HFFc6 (cell line): ENCODE measurements at places on chromosomes 4 and X. TPM values are rescaled to one million over a fixed set of nuclear protein-coding genes. Genes with fewer than 3 reads are reported as not detected.

DNA sequence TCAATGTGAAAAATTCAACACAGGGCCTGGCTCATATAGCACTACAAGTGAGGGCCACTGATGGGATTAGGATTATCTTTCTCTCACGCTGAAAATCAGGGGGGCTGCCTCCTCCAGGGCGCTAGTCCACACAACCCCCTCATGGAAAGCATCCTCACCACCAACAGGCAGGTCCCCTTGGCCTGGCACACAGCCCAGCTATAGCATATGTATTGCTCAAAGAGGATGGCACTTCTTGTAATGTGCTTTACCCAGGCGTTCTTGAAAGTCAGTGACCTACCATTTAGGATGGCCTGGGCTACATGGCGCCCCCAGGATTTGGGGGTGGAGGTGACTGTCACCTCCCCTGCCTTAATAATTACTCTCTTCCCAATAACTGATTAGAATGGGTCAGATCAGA lies 71.0 kb upstream of the LSM6 start:
- no peaks in the 10 kb centered on the region for H3K36me3 ChIP-seq
- H3K27ac ChIP-seq: no peak overlapping the region
- H3K4me1 ChIP-seq: no peaks in the 10 kb centered on the region
- H3K4me3 ChIP-seq: no peak overlapping the region

GRCh38 chr4:4969298-4969697 lies 50.0 kb downstream of the CYTL1 start:
- no peak overlapping the region for H3K4me3 ChIP-seq
- no peak overlapping the region for H3K27ac ChIP-seq
- H3K4me1 ChIP-seq: peaks cover 7% of the 10 kb centered on the region; the same call in 1 of the 2 replicates

DNA sequence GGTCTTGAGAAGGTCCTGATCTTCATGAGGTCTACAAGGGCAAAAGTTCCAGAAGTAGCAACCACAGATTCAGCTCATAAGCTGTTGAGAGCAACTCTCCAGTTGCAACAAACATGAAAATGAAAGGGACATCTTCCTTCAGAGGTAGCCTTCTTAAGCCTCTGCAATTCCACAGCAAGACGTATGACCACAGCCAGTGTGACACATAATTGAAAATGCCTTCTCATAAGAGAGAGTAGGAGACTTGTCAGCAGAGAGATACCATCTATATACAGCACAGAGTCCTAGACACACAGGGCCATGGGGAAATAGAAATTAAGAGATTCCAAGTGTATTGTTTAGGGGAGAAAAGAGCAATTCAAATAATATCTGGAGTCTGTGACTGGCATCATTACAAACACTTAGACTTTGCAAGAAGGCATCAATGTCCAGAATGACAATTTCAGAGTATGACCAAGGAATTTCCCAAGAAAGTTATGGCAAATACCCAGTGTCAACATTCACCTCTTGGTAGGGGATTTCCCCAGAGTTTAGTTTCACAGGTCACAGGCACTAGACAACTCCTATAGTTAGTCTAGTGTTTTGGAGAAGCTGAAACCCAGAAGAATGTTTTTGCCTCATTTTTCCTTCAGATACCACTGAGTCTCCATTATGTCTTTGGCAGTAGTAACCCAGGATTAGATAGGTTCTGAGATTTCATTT lies 340.3 kb downstream of the ZNF674 start:
- no peak overlapping the region for H3K27ac ChIP-seq
- DNase-seq: no peak
- H3K4me1 ChIP-seq: peaks cover 8% of the 10 kb centered on the region; the same call in 1 of the 2 replicates
- no peaks in the 10 kb centered on the region for H3K36me3 ChIP-seq
- H3K27me3 ChIP-seq: no peaks in the 10 kb centered on the region

- no peak overlapping the region for H3K27ac ChIP-seq
- H3K4me3 ChIP-seq: no peak overlapping the region
- no peaks in the 10 kb centered on the region for H3K36me3 ChIP-seq
- peaks cover 4% of the 10 kb centered on the region; the same call in 1 of the 2 replicates for H3K27me3 ChIP-seq
- H3K4me1 ChIP-seq: no peaks in the 10 kb centered on the region
Measured at GRCh38 chr4:10413177-10413576, 44.0 kb downstream of the ZNF518B start.

The MTTP gene
- not detected in 2 replicates for total RNA-seq

The CENPVL3 gene
- not detected in 3 replicates for total RNA-seq

DNA sequence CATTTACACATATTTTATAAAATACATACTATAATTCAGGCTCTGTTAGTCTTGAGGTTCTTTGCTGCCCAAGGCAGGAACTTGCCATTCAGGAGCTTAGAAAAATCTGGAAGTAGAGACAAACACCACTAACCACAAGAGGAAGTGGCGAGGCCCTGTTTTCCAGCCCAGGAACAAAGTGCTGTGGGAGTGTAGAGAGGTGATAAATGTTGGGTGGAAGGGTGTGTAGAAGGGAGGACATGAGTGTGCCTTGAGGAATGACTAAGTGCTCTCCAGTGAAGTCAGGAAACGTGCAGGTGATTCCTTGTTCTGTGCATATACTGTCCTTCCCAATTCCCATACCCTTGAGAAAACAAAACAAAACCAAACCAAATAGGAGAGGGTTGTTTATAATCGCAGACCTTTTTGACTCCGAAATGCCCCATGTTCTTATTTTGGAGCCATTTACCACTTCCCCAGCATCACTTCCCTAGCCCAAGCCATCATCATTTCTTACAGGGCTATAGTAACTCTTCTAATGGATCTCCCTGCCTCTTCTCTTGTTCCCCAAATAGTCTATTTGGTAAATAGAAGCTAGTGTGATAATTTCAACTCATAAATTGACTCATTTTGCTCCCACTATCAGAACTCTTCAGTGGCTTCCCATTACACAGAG lies 83.2 kb downstream of the GPAT3 start:
- DNase-seq: peak; percentile 21
- peaks cover 21% of the 10 kb centered on the region for H3K36me3 ChIP-seq
- H3K27ac ChIP-seq: peak overlapping the region; percentile 73
- H3K4me3 ChIP-seq: peak overlapping the region; percentile 57
- peaks cover 3% of the 10 kb centered on the region; the same call in 1 of the 2 replicates for H3K27me3 ChIP-seq
- peaks cover 42% of the 10 kb centered on the region for H3K4me1 ChIP-seq

The SPANXD gene
- 2.7 TPM in 1 of 3 replicates, not detected in the others for total RNA-seq

DNA sequence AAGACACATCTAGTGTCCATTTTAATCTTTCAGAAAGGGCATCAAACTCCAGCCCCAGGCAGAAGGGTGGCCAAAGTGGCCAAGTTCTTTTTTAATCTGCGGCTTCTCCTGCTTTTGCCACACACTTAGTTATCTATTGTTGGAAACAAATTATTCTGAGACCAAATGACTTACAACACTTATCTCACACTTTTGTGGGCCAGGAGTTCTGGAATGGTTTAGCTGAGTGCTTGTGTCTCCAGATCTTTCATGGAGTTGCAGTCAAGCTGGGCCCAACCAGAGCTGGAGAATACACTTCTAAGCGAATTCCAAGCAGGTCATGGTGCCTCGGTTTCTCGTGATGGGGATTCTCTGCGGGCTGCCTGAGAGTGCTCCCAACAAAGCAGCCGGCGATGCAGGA lies 4.0 kb downstream of the TXK start:
- no peak overlapping the region for H3K27ac ChIP-seq
- no peak for DNase-seq
- no peak overlapping the region for H3K4me3 ChIP-seq
- no peaks in the 10 kb centered on the region for H3K36me3 ChIP-seq

The NSUN7 gene
- not detected in 2 replicates for total RNA-seq

DNA sequence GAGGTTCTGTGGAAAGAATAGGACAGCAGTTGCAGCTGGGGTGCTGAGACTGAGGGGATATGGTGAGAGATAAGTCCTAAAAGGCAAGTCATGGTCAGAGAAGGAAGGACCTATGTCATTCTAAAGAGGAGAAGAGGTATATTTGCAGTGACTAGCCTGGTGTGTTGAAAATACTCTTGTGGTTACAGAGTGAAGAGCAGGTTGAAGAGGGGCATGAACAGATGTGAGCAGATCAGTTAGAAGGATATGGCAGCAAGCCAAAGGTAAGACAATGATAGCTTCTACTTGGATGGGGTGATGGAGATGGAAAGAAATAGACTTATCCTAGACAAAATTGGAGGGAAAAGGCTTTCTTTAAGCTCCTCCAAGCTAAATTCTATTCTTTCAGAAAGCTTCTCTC lies 469.8 kb upstream of the CPEB2 start:
- DNase-seq: no peak
- H3K27ac ChIP-seq: no peak overlapping the region
- no peak overlapping the region for H3K4me3 ChIP-seq
- no peaks in the 10 kb centered on the region for H3K27me3 ChIP-seq
- no peaks in the 10 kb centered on the region for H3K4me1 ChIP-seq
- H3K36me3 ChIP-seq: no peaks in the 10 kb centered on the region

DNA sequence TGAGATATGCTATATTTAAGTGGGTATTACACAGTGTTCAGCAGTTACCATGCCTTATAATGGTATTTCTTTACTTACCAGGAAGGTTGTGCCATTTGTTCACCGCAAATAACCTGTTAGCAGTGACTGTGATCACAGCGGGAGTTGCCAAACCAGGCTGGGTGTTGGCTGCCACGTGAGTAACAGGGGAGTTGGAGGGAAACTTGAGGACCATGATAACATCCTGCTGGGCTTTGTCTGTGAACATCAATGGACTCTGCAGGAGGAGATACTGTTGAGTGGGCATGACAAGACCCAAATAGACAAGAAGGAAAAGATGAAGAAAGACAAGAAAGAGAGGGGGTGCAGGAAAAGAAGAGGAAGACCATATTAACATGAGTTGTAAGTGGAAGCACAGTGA lies 242.9 kb downstream of the DCLK2 start:
- DNase-seq: no peak
- no peaks in the 10 kb centered on the region for H3K36me3 ChIP-seq
- H3K27ac ChIP-seq: no peak overlapping the region
- H3K27me3 ChIP-seq: no peaks in the 10 kb centered on the region
- H3K4me3 ChIP-seq: no peak overlapping the region

GRCh38 chr4:74441744-74442143 lies 3.2 kb upstream of the AREG start:
- no peak for DNase-seq
- H3K4me1 ChIP-seq: peaks cover 32% of the 10 kb centered on the region
- no peak overlapping the region for H3K4me3 ChIP-seq
- no peaks in the 10 kb centered on the region for H3K36me3 ChIP-seq
- H3K27me3 ChIP-seq: peaks cover 1% of the 10 kb centered on the region
- H3K27ac ChIP-seq: no peak overlapping the region

DNA sequence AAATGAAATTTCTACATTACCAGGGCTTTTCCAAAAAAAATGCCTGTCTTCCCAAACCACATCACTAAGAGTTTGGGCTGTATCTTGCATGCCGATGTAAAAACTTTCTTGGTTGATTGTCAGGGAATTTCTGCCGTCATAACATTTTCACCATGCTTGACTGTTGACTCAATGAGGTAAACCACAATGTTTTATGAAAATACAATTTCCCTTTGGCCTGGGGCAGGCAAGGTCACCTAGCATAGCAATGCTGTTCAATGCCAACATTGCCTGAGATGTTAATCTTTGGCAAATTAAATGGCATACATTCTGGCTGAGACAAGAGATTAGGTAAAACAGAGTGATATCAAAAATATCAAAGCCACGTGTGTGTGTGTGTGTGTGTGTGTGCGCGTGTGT lies 137.1 kb upstream of the TBL1X start:
- peak overlapping the region; percentile 74 for H3K27ac ChIP-seq
- H3K27me3 ChIP-seq: no peaks in the 10 kb centered on the region
- peak overlapping the region; percentile 49; the same call in 1 of the 2 replicates for H3K4me3 ChIP-seq
- peak; percentile 78 for DNase-seq

DNA sequence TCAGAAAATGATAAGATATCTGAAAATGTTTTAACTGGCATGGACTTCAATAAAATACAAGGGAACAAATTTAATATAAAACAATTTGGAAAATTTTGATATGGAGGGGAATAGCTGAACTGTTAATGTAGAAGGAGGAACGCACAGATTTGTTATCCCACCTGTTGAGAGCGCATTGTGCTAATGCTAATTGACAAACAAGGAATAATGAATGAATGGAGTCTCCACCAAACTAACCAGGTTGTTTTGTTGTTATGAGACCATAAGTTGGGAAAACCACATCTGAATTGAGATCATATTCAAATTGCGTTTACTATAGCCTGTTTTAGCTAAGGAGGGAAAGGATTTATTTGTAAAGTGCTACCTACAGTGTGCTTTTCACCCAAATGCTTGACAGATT lies 195.6 kb downstream of the ADGRL3 start:
- DNase-seq: no peak
- no peak overlapping the region for H3K4me3 ChIP-seq
- H3K27ac ChIP-seq: no peak overlapping the region
- H3K27me3 ChIP-seq: no peaks in the 10 kb centered on the region
- no peaks in the 10 kb centered on the region for H3K4me1 ChIP-seq

GRCh38 chrX:22424919-22425318 lies 152.2 kb downstream of the CBLL2 start:
- no peak for DNase-seq
- H3K4me3 ChIP-seq: no peak overlapping the region
- H3K27me3 ChIP-seq: no peaks in the 10 kb centered on the region
- no peaks in the 10 kb centered on the region for H3K4me1 ChIP-seq
- no peak overlapping the region for H3K27ac ChIP-seq
